Stimulated activated CD8-positive, alpha-beta memory T cell treated with anti-CD3 and anti-CD28 coated beads, Interleukin-15, amount 100 ng/mL, for 4 hours (primary cell): ENCODE measurements at places on chromosomes 1 and 21.

GRCh38 chr1:1121611-1122077 is 5.8 kb upstream of the C1orf159 start:
- no peak for DNase-seq

GRCh38 chr1:89516055-89516454 is 8.6 kb upstream of the LRRC8B start:
- DNase-seq: no peak

- no peak for DNase-seq
Measured at GRCh38 chr1:169259816-169260215, 107.8 kb downstream of the NME7 start.

DNA sequence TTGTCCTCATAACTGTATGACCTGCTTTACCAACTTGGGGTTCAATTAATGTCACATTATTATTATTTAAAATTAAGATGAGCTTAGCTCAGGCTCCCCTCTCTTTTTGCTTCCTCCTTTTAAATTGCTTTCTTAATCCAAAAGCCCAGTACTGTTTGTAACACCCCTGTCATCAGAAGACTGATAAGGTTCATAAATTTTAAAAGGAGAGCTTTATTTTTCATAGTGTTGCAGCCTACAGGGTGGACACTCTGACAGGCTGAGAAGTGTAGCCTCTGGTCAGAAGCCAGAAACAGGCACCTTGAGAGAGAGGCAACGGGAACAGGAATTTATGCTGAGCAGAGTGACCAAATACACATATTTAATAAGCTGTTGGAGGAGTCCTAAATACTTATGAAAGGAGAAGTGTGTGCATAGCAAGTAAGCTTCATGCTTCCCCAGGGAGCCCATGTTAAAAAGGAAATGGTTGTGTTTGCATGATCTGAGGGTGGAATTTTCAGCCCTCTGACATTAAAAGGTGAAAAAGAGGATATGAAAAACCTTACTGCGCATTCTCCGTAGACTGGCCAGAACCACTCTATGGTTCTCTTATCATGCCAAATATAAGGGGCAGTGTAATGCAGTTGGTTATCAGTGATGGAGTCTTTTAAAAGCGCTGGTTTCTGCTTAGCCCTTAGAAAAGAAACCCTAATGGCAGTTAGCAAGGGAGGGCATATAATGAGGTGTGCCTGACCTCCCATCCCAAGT is 30.5 kb upstream of the FGGY start:
- no peak for DNase-seq

- DNase-seq: no peak
Measured at GRCh38 chr1:226601456-226601855, 52.9 kb downstream of the STUM start.

GRCh38 chr1:183546427-183546826 is 43.8 kb downstream of the NCF2 start:
- DNase-seq: no peak

- no peak for DNase-seq
Measured at GRCh38 chr1:184935920-184936798, 38.1 kb downstream of the NIBAN1 start.

DNA sequence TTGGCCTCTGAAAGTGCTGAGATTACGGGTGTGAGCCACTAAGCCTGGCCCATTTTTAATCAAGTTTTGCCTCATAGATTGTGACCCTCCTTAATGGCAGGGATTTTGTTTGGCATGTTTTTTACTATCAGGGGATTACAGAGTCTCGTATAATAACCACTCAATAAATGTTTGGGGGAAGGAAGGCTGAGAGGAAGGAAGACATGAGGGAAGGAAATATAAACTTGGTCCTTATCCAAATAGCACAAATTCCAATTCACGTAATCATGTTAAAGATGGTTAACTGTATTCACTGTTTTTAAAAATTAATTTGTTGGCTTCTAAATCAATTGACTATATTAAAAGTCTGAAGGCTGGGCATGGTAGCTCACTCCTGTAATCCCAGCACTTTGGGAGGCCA is 30.9 kb upstream of the SERTAD4 start:
- no peak for DNase-seq

GRCh38 chr1:183235503-183235902 is 49.4 kb downstream of the LAMC2 start:
- no peak for DNase-seq

GRCh38 chr1:234841281-234841680 is 231.3 kb upstream of the IRF2BP2 start:
- DNase-seq: no peak

DNA sequence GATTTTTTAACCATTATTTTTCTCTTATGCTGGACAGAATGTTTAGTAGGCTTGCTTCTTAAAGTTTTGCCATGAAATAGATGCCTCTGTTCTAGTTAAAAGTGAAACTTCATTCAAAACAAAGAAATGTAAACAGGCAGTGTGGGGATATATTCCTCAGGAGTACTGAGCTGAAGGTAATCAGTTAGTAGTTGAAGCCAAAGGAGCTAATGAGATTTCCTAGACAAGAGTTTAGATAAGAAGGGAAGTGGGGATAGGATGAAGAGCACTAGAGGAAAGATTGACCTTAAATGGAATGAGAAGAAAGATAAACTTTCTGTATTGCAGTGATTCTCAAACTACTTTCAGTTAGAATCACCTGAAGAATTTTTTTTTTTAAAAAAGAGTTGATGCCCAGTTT is 23.9 kb downstream of the PRRC2C start:
- DNase-seq: no peak

GRCh38 chr1:39398278-39399021 is 93.0 kb upstream of the BMP8A start:
- DNase-seq: peak; percentile 1

DNA sequence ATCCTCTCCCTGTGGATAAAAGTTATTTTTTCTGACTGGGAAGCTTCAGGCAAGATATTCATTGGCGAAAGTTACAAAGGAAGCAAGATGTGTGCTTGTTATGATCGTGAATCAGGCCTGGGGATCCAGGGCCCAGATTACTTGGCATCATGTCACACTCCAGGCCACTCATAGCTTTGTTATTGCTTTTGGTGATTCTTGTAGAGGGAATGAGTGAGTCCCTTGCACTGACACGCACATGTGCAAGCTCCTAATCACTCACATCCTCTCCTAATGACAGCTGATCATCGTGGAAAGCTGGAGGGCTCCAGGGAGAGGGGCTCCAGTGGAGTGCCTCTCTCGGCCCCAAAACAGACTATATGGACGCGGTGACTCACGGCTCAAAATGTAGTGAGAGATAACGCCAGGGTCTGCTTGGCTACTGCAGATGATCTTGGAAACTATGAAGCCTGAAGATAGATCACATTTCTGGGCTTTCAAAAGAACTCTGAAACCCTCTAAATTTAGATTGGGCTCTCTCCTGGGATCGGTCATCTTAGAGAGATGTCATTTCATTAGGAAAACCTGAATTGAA is 481.1 kb upstream of the USP24 start:
- DNase-seq: no peak

DNA sequence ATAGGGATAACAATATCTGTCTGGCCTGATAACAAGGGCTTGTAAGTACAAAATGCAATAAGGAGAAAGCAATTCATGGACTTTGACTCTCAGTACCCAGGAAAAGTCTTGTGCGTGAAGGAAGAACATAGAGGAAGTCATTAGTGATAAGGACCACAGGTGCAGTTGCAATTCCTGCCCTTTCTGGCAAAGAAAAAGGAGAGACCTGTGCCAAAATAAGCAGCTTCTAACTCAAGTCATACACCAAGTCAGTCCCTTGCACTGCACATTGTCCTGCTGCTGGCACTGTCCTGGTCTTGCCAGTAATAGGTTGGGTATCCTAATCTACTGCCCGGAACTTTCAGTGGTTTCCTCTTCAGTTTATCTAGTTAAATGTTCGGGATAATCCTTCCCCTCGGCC is 14.8 kb upstream of the SOD1 start:
- no peak for DNase-seq

GRCh38 chr1:221778535-221779142 is 36.8 kb upstream of the DUSP10 start:
- DNase-seq: no peak

DNA sequence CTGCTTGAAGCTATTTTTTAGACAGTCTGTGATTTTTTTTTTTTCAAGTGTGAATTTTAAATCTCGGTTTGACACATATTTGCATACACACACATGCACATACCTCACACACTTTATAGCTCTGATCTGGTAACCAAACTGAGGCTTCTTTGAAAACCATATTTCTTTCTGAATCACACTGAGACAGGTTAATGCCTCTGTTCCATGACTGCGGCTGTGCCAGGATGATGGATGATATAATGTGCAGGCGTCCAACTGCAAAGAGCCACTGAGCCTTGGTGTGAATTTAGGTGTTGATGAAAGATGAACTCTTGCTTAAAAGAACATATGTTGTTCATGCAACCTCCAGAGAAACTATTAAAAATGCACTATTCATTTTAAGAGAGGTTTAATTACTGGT is 504.0 kb upstream of the OLFM3 start:
- DNase-seq: no peak

DNA sequence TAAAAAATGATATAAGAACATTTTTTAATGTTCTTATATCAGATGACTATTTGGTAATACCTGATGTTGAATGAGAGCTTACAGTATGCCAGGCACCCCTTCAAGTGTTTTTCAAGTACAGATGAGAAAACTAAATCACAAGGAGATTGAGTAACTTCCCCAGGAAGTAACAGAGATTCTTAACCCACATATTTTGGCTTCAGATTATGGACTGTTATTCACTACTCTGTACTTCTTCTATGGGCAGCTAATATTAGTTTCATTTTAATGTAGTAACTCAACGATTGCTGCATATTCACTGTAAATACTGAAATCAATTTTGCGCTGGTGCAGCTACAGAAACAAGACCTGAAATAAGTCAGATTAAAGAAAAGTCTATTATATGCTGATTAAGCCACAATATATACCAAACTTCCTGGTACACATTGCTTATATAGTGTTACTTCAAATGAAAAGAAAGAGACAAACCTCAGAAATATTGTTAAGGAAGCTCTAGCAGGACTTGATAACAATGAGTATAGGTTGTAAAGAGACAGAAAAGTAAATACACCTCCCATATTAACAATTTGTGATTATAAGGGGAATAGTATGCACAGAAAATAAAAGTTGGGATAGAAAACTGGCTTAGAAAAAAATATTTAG is 19.7 kb downstream of the DPYD start:
- no peak for DNase-seq

- no peak for DNase-seq
Measured at GRCh38 chr1:10980094-10980577, 32.3 kb upstream of the TARDBP start.

DNA sequence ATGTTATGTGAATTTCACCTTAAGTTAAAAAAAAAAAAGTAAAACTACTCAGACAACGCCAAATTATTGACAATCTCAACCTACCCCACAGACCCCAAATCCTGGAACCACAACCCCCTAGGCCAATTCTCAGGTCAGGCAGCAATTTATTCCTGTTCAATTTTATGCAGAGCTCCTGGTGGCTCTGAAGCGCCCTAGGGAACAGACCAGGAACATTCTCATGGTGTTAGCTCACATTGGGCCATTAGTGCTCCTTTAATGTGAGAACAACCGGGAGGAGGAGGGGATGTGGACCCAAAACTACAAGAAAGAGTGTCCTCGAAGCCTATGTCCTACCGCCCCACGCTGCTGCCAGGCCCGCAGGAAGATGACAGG is 403 bp upstream of the PSEN2 start:
- DNase-seq: no peak

- no peak for DNase-seq
Measured at GRCh38 chr1:1630965-1631781, 800 bp upstream of the MMP23B start.

GRCh38 chr1:24551960-24552571 is 3.8 kb upstream of the NCMAP start:
- no peak for DNase-seq

DNA sequence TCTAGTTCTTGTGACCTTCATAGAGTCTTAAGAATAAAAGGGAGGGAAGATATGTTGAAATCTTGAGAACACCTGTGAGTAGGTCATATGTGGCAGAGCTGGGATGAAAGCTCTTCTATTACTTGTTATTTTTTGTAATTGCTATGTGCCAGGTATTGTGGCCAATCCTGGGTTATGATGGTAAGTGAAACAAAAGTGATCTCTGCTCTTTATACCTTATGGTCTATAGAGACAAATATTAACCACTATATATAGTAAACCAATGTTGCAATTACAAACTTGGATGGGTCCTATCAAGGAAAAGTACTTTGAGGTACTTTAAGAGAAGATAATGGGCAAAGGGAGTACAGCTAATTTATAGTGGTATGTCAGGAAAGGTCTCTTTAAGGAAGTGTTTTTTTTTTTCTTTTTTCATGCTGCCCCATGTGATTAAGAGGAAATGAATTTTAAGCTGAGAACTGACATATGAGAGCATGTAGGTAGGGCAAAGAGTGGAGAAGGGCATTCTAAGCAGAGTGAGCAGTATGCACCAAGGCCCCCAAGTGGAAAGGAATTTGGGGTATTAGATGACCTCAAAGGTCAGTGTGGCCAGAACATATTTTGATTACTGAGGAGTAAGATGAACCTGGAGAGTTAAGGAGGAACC is 43.3 kb downstream of the POU2F1 start:
- DNase-seq: no peak

GRCh38 chr1:33007190-33008050 is 29.3 kb downstream of the AK2 start:
- no peak for DNase-seq
